ENCODE measurements at places on chromosomes 1 and 21. TPM values are rescaled to one million over a fixed set of nuclear protein-coding genes. Genes with fewer than 3 reads are reported as not detected.

Gene CERS2
- total RNA-seq: 127 TPM

GRCh38 chr1:244830639-244831038, 4.8 kb upstream of the COX20 start:
- no peak overlapping the region for H3K4me3 ChIP-seq
- H3K36me3 ChIP-seq: no peaks in the 10 kb centered on the region
- H3K4me1 ChIP-seq: peaks cover 6% of the 10 kb centered on the region
- H3K27ac ChIP-seq: no peak overlapping the region
- H3K27me3 ChIP-seq: no peaks in the 10 kb centered on the region

- no peak for DNase-seq
- H3K4me3 ChIP-seq: no peak overlapping the region
- H3K36me3 ChIP-seq: no peaks in the 10 kb centered on the region
- no peaks in the 10 kb centered on the region for H3K4me1 ChIP-seq
- no peak overlapping the region for H3K27ac ChIP-seq
These were observed 620.0 kb upstream of the B3GALT2 start for GRCh38 chr1:193806079-193807048.

GRCh38 chr1:245598524-245599305, 443.9 kb downstream of the KIF26B start:
- no peak overlapping the region for H3K27ac ChIP-seq
- no peak overlapping the region for H3K4me3 ChIP-seq
- H3K36me3 ChIP-seq: no peaks in the 10 kb centered on the region
- DNase-seq: no peak
- no peaks in the 10 kb centered on the region for H3K27me3 ChIP-seq
- no peaks in the 10 kb centered on the region for H3K4me1 ChIP-seq
